ENCODE measurements at places on chromosomes 4 and X.

DNA sequence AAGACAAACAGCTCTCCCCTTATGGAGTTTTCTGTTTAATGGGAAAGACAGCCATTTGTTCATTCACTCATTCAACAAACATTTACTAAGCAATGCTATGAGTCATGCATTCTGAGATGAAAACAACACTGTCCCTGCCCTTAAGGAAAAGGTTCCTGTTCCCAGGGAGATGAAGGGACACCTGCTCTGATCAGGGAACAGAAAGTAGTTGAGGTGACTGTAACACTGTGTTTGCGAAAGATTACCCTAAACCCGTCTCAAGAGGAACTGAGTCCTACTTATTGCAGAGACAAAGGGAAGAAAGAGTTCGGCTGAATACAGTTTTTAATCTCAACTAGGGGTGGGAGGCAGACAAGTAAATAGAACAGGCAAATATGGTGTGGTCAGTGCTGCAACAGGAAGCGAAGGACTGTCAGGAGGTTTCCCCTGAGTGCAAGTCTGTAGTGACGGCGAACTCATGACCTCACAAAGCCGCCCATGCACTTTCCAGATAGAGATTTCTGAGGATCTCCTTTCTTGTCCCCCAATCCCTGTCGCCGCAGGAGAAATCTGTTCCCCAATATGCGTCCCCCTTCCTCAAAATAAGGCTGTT, 712 bp downstream of the STX18 start:
- no peak for DNase-seq

DNA sequence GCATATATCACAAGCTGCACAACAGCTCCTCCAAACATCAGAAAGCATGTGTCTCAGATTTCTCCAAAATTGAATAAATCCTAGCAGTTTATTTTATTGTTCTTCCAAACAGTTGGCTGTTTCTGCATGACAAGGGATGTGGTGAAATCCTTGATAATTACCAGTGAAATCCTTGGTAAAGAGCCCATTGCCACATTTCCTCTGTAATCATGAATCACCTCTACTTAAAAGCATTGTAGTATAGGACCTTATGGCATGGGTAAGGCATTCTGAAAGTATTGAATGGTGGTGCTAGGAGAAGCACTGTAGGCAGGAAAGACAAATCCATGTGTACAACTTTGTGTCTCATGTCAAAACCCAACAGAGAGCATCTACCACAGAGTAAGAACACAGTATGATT, 135.8 kb upstream of the NDST3 start:
- DNase-seq: no peak

DNA sequence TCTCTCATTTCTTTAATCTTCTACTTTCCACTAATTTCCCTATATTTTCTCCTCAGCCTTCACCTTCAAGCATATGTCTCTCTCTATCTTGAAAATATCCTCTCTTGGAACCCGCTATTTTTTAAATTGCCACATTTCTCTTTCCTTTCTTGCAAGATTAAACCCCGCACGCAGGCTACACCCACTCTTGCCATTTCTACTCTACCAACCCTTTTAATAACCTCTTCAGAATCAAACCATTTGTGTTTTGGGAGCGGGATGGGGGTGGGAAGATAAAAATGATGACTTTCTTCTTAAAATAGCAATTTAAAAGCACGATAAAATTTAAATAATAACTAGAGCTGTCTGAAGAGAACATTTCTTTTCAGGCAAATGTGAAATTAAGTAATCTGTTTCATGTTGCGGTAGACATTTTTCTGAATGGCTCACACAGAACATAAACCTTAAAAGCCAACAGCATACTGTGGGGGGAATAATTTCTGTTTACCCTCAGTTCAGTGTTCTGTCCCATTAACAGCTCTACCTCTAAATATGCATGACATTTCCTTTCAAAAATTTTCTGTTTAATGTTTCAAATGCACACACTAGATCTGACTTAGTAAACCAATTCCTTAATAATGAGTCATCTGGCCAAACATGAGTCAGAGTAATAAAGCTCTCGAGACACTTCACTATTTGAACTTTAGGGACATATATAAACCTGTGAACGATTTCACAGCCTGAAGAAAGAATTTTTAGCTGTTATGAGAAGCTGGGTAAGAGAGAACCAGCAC, 20.5 kb downstream of the ARSJ start:
- no peak for DNase-seq

DNA sequence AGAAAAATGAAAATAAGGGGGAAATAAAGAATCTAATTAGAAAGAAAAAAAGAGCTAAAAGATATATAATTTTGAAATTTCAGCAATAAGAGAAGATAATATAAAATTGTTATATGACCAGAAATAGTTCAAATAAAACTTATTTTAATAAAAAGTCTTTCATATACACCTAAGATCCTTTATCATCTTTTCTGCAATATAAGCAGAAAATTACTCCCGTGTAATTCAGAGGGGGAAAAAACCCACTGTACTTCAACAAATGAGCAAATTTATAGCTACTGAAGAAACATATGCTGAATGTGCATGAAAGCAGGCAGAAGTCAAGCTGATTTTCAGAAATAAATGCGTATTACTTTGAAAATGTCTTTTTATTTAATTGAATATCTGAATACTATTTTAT, 771.3 kb downstream of the FAT4 start:
- DNase-seq: no peak

GRCh38 chr4:78863254-78863869, 75.9 kb downstream of the PAQR3 start:
- DNase-seq: no peak

DNA sequence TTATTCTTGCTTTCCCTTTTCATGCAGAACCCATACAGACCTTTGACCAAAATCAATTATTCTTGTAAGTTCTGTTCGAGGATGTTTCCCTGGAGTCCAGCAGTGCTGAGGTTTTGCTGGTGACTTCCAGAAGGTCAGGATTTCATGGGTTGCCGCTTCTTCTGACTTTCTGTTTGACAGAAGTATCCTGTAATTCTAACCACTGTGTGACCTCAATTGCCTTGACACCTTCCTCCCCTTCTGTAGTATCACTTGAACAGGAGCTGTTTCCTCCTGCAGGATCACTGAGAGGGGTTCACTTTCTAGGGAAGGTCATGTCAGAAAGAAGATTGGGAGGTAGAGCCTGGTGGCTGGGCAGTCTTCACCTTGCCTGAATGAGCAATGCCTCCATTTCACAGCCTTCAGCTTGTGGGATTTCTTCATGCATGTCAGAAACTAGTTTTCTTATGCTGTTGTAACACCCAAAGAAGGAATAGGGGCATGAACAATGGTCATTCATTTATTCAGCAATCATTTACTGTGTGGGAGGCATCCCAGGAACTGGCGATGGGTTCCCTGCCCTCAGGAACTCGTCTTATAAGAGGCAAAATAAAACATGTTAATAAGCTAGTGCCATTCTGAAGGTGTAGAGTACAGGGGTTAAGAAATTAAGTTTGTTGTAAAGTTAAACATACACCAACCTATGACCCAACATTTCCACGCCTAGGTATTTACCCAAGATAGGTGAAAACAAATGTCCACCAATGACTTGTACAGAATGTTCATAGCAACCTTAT, 205.9 kb downstream of the SOWAHB start:
- DNase-seq: no peak

GRCh38 chrX:118347131-118347530, 1.2 kb downstream of the WDR44 start:
- DNase-seq: no peak

DNA sequence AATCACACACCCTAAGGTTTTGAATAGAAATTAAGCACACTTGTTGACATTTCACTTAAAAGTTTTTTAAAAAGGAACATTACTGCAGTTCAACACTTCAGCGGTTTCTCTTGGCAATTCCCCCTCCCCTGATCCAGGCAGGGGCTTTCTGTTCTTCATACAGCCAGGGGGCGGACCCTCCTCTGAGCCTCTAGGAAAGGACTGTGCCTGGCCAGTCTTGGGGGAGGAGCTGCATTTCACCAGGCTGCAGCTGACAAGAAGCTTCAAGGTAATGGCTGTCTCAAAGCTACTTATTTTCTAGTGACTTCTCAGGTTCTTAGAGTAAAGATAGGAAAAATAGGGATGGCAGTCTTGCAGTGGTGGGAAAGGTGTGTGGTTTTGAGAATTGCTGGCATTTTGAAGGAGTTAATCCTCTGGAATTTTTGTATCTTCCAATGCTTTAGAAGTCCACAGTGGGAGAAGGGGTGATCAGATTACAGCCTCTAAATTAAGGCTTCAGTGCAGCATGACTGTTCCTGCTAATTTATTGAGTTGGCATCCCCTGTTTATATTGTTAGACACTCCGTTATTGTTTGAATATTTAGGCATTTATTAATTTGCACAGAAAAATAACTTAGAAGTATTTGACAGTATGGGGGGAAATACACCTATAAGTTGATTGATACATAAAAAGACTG, 33.5 kb downstream of the PWWP3B start:
- no peak for DNase-seq

DNA sequence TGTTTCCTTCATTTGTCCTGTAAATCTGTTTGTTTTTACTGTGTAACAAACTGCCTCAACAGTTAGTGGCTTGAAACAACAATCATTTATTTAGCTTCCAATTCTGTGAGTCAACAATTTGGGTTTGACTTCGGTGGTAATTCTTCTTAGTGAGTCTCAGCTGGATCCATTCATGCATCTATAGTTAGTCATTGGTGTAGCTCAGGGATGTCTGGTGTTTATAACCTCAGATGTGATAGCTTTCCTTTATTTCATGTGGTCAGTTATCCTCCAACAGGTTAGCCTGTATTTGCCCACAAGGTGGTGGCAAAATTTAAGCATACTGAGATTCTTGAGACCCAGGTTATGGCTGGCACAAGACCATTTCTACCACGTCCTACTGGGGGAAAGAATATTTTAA, 1267.2 kb downstream of the RAPGEF2 start:
- DNase-seq: no peak

DNA sequence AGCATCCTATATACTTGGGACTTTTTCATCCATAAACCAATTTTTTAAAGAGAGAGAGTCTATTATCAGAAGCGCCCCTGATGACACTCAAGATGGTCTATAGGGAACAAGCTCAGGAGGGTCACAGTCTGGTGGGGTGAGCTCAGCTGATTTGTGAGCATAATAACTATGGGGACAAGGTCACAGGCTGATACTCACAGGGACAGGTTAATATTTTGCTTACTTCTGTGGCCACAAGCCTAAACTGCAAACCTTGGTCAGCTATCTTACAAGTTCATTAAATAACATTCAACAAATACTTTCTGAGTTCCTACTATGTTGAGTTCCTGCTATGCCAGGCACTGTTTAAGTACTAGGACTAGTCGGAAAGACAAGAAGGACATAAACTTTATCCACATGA, 10.2 kb upstream of the CCDC149 start:
- no peak for DNase-seq

GRCh38 chrX:16953606-16954211, 7.3 kb downstream of the REPS2 start:
- no peak for DNase-seq

DNA sequence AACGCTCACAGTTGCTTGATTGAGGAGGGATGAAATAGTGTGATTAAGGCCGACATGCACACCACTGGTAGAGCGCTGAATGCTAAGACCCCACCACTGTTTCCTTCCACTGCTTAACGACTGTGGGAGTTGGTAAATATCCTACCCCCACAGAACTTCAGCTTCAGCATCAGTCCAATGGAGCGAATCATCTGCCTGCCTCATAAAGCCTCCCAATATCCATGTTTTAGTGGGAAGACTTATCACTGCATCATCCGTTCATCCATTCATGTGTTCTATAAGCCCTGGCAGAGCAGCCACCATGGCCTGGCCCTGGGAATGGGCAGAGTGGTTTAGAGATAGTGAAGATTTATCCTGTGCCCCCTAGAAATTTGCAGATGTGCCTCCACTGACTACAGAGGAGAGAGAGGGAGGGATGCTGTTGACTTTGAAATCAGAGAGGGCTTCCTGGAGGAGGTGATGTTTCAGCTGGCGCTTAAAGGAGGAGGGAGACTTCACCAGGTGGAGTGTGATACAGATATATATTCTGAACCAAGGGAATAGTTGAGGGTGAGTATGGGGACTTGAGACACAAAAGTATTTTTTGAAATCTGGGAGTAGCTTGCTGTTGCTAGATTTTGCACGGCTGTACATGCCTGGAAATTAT, 71.9 kb upstream of the STX18 start:
- no peak for DNase-seq

DNA sequence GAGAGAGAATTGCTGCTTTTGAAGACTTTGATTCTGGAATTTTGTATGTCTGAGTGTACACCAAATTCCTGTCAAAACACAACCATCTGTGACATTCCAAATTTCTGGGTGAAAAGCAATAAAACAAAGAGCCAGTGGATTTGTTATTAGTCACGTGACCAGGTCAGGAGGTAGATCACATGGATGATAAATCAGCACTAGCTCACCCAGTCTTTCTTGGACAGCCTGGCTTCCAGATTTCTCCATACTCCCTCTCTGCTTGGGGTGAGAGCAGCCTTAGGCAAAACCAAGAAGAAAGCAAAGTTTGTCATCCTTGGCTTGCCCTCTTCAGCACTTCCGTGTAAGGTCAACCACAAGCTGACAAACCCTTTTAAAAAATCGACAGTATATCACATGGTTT, 194.2 kb downstream of the CLCN4 start:
- DNase-seq: no peak

GRCh38 chr4:37245391-37245954, 930 bp downstream of the NWD2 start:
- DNase-seq: no peak

GRCh38 chr4:176156656-176157055, 38.7 kb downstream of the SPATA4 start:
- no peak for DNase-seq

DNA sequence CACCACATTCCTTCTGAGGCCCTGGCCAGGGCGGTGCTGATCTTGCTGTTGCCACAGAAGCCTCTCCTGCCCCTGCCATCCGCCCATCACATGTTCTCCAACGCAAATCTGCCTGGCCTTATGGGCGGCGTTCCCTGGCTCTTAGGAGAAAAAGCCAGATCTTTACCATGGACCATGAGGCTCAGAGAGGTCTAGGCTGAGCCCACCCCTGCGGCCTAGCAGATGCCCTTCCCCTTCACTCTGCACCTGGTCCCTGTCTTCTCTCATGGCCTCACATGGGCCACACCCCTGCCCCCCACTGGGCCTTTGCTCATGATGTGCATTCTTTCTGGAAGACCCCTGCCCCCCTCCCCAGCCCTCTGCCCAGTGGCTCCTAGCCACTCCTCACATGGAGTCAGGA, 78.5 kb downstream of the CRMP1 start:
- no peak for DNase-seq

DNA sequence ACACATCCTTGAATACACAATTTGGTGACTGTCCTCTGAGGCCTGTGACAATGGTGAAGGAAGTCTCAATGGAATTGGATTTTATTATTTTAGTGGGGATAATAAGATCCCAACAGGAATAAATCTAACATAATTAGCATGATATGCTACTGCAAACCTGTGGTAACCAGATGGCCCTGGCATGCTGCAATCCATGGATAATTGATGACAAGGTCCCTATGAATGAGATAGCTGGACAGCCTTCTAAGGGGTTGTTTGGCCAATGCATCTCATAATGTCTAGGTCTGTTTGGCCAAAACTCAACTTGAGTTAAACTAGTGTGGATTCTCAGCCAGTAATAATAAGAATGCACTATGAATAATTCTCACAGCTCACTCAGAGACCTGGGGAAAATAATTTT, 145.3 kb upstream of the GALNTL6 start:
- no peak for DNase-seq

All from Right ventricle myocardium superior (tissue), 1 donor.